CD4-positive, alpha-beta T cell treated with Interleukin-17A for 4 hours (primary cell): ENCODE measurements at places on chromosomes 11 and 22.

DNA sequence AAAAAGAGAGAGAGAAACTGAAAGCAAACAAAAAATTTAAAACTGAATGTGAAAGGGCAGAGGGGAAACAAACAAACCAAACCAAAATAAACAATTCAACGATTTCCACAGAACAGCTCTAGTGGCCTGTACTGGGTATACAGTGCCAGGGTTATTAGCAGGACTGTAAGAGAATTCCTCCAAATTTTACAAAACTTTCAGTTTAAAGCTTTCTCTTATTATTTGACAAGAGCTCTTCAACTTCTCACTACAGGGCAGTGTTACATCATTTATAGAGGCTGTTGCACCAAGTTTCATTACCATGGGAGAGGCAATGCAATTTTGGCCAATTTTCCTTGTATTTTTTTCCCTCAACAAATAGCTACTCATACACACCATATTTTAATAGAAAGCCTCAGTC, 44.3 kb upstream of the CLPB start:
- no peak for DNase-seq

- no peak for DNase-seq
Measured at GRCh38 chr22:28907311-28908008, 24.1 kb downstream of the ZNRF3 start.

DNA sequence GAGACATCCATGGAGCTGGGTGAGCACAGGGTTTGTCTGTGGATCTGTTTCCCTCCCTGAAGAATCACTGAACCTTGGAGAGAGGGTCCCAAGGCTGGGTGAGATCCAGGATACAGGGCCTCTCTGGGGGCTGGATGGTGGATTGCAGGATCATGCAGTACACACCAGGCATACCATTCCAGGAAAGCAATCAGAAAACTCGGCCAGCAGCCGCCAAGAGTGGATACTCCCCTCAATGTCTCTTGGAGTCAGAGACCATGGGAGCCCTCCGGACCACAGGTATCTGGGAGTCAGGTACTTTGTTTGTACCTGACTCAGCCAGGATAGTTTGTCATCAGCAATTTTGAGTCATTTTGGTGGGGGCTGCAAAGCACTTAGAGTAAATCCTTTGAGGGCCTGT, 14.6 kb upstream of the SYT13 start:
- no peak for DNase-seq

- DNase-seq: no peak
Measured at GRCh38 chr11:102614031-102614430, 11.1 kb downstream of the MMP20 start.

DNA sequence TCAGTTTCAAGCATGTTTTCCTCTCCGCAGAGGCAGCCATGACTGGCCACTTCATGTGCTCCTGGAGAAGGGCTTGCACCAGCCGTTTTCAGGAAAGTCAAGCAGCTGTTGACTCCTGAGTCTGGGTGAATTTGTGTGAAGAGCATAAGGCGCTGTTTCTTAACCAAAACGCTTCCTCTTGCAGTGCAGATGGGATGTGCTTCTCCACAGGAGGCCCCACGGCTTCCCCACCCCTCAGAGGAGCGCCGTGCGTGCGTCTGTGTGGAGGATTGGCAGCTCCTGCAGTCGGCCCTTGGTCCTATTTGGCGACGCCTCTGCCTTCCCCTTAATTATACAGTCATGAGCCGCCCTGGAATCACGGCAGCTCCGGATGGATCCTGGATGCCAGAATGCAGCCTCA, 54.1 kb upstream of the B3GAT1 start:
- no peak for DNase-seq

DNA sequence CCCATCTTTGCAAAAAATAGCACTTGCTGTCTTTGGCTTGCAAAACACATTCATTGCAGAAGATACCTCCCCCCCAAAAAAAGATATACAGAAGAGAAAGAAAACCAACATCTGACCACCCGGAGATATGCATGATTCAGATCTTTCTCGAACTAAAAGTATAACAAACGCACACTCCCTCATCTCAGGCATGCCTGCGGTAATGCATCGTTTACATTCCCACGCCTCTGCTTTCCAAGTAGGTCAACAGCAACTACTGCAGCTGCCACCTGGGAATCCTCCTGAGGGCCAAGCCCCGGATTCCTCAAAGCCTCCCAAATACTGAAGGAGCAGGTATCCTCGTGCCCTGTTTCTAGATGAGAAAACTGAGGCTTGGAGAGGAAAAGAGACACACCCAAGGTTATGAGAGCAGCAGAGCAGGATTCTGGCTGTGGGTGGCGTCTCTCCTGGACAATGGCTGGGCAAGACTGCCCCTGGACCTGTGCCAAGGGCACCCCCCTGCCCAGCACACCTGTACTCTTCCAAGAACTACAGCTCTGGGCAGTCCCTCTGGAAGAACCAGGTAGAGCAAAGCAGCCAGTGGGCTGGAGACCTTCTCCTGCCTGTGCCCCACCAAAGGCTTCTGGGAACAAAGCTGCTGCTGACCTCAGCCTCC, 38.1 kb downstream of the NUP50 start:
- no peak for DNase-seq

GRCh38 chr11:35138606-35138942, 397 bp upstream of the CD44 start:
- DNase-seq: no peak

GRCh38 chr11:71355281-71355680, 92.9 kb downstream of the DHCR7 start:
- no peak for DNase-seq

DNA sequence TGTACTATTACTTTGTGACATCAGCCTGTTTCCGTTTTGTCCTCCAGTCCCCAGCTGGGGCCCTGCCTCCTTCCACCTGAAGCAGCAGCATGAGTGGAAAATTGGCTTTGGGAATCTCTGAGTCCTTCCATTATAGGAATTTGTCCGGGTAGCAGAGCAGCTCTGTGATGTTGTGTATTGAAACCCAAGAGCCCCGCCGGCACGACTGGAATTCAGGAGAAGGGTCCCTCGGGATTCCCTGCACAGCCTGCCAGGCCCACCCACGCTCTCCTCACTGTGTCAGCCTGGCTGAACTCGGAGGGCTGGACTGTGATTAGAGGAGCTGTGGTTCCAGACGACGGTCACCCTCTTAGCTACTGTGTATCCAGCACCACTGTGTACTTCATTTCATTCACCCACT, 18.8 kb upstream of the TSPAN18 start:
- DNase-seq: no peak

- DNase-seq: no peak
Measured at GRCh38 chr11:44326615-44327475, 16.9 kb upstream of the ALX4 start.

- peak; percentile 24 for DNase-seq
Measured at GRCh38 chr11:128551611-128552335, 35.6 kb downstream of the ETS1 start.

DNA sequence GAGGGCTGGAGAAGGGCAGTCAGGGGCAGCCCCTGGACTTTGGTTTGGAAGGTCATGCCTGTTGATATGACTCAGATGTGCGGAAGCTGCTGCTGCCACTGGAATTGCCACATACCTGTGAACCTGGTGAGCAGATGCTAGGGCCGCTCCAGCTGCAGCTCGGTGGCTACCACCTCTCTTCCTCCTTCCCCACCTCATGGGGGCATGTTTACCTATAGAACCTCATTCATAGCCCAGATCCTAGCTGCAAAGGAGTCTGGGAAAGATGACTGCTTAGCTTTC, 17.5 kb upstream of the TSPAN18 start:
- DNase-seq: no peak

DNA sequence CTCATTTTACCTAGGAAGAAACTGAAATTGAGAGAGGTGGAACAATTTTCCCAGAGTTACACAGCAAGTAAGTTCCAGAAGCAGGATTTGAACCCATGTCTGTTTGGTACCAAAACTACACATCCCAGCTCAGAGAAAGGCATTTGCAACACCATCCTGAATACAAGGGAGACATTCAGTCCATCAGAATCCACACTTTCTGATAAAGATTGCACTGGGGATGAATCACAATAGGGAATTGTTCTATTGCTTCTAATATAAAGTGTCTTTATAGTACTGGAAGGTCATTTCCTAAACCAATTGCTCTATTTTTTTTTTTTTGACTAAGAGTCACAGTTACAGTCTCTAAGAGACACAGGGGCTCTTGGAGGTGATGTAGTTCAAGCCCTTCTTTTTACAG, 208.1 kb upstream of the CADM1 start:
- DNase-seq: no peak

DNA sequence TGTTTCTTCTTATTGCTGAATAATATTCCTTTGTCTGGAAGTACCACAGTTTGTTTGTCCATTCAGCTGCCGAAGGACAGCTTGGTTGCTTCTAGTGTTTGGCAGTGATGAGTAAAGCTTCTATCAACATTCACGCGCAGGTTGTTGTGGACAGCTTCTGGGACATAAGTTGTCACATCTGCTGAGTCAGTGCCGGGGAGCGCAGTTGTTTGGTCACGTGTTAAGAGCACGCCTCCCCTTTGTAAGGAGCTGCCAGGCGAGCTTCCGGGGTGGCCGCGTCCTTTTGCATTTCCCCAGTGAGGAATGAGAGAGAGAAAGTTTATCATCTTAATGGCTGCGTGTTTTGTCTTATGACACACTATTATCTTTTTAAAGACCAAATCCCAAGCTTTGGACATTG, 30.3 kb downstream of the SAMM50 start:
- no peak for DNase-seq

GRCh38 chr11:77518471-77518870, 44.6 kb upstream of the PAK1 start:
- no peak for DNase-seq

DNA sequence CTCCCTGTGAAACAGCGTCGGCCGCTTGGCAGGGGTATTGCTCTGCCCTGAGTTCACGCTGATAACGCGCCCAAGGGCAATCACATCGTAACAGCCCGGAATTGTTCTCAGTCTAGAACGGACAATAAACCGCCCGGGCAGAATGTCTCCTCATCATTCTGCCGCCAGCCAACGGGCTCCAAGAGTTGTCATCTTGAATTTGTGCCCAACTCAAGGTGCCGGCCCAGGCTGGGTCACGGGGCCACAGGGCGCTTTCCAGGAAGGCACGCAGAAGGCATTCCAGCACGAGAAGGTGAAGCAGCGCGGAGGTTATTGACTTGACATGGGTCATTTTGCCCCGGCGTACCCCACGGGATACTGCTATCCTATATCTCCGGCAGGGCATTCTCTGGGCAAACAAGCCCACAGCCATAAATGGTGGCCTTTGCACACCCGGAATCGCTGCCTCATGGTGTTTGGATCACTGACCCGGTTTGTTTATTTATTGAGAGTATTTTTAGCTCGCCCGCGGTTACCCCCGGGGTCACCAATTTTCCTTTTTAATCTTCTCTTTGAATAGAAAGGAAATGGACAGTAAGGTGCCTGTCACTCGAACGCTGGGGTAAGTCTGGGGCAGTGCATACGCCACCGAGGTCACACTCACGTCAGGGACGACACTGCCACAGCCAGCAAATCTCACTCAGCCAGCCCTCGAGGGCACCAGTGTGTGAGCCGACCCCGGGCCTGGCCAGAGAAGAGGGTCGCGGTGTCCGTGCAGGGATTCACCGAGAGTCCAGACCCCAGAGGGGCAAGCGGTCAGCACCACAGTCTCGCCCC, 72.4 kb upstream of the FGF3 start:
- no peak for DNase-seq

DNA sequence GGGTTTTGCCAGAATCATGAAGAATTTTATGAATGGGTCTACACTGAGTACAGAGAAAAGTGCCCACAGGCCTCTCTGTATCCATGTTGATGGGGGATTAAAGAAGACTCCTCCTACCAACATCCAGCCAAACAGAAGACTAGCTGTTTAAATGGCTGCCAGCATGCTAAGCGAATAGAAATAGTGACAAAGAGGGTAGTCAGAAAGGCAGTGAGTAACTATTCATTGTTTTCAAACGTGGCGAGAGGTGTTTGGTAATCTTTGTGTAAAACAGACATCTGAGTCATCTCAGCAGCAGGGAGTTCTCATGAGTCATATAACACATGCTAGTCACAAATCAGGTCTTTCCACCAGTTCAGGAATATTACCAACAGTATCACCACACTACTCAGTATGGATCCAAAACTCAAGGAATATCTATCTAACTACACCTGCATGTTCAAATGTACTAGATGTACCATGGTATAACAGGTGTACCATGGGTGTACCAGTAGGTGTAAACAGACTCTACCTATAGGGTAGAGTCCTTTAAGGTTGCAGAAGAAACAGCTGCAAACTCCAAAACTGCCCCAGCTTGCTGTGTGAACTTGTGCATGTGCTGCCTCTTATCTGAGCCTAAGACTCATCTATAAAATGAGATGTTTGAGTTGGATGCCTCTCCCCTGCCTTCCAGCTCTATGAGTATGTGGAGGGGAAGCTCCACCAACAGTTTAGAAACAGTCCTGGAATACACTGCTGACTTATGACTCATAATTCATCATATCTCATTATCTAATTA, 82.0 kb downstream of the SLC1A2 start:
- DNase-seq: no peak

- no peak for DNase-seq
Measured at GRCh38 chr22:30474121-30474520, 2.3 kb upstream of the SEC14L3 start.

GRCh38 chr11:120205596-120206161, 5.2 kb upstream of the OAF start:
- no peak for DNase-seq

- DNase-seq: no peak
Measured at GRCh38 chr11:134017511-134018430, 51.1 kb upstream of the JAM3 start.

GRCh38 chr11:128549256-128549944, 38.0 kb downstream of the ETS1 start:
- peak; percentile 29 for DNase-seq

DNA sequence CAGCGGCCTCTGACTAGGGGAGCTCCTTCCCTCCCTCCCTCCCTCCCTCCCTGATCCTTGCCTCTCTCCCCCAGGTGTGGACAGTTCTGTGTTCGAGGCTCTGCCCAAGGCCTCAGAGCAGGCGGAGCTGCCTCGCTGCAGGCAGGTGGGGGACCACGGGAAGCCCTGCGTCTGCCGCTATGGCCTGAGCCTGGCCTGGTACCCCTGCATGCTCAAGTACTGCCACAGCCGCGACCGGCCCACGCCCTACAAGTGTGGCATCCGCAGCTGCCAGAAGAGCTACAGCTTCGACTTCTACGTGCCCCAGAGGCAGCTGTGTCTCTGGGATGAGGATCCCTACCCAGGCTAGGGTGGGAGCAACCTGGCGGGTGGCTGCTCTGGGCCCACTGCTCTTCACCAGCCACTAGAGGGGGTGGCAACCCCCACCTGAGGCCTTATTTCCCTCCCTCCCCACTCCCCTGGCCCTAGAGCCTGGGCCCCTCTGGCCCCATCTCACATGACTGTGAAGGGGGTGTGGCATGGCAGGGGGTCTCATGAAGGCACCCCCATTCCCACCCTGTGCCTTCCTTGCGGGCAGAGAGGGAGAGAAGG, 11.1 kb upstream of the POU2F3 start:
- no peak for DNase-seq

- no peak for DNase-seq
Measured at GRCh38 chr22:37887584-37888378, 18.3 kb upstream of the MICALL1 start.

- no peak for DNase-seq
Measured at GRCh38 chr22:40605761-40606160, 30.8 kb downstream of the MRTFA start.
